ENCODE measurements at places on chromosomes 2 and 18.
A peak's percentile ranks its signal among the peaks of the same experiment; 100 is the strongest.

GRCh38 chr2:37090019-37090477 lies 5.7 kb downstream of the GPATCH11 start:
- H3K4me3 ChIP-seq: no peak overlapping the region
- no peak overlapping the region for H3K27ac ChIP-seq
- H3K4me1 ChIP-seq: no peaks in the 10 kb centered on the region
- DNase-seq: no peak
- no peaks in the 10 kb centered on the region for H3K27me3 ChIP-seq
- H3K36me3 ChIP-seq: peaks cover 13% of the 10 kb centered on the region

DNA sequence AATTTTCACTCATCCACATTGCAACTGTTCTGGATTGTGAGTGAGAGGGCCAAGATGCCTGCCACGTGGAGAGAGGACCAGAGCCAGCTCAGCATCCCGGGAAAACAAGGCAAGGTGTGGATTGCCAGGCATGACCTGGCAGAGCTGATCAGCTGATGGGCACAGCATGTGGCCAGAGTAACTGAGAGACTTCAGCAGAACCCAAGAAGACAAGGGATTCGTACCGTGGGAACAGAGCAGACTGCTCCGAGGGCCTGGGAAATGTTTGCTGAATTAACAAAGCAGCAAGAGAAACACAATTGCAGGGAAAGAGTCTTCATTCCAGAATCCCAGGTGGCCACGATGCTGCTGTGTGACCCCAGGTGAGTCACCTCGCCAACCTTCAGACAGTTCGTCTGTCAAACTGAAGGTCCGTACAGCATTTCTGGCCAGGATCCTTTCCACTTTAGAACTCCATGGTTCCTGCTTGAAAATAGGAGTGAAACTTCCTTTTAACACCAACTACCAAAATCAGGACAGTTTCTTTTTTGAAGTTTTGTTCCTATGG lies 26.3 kb upstream of the POMC start:
- no peak for DNase-seq
- no peak overlapping the region for H3K4me3 ChIP-seq
- H3K27ac ChIP-seq: no peak overlapping the region
- no peaks in the 10 kb centered on the region for H3K27me3 ChIP-seq

DNA sequence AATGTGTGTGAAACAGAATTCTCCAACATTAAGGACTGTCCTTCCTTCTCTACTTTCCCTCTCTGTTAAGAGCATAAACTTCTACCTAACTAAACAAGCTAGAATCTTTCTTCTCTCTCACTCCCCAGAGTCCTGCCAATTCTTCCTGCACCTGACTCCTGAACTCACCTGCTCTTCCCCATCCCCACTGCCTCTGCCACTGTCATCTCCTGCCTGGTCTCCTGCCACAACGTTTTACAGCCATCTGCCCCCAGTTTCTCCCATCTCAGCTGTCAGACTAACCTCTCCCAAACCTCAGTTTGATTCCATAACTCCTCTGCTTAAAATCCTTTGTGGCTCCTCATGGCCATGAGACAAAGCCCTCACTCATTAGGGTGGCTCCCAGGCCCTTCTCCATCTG lies 288.3 kb upstream of the FBXO11 start:
- H3K36me3 ChIP-seq: no peaks in the 10 kb centered on the region
- no peak for DNase-seq
- no peak overlapping the region for H3K4me3 ChIP-seq
- H3K27me3 ChIP-seq: no peaks in the 10 kb centered on the region

GRCh38 chr2:69007169-69007568 lies 5.8 kb upstream of the ANTXR1 start:
- no peak overlapping the region for H3K27ac ChIP-seq
- no peaks in the 10 kb centered on the region for H3K36me3 ChIP-seq
- H3K4me3 ChIP-seq: no peak overlapping the region
- peaks cover 5% of the 10 kb centered on the region for H3K4me1 ChIP-seq
- H3K27me3 ChIP-seq: peaks cover 9% of the 10 kb centered on the region
- no peak for DNase-seq

DNA sequence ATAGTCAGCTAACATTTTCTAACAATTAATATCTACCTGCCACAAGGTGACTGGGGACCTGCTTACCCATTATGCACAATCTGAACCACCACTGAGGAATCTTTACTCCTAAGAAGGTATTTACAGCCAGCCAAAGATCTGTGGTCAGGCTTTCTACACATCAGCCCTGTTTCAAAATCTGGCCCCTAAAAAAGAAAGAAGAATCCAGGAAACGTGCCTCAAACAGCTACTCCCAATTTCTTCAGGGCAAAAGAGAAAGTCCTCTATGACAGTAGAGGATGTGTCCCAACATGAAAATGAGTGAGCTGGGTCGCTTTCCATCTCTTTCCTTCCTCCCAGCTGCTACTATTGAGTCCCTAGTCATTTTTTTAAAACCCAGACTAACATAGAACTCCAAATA lies 79.5 kb downstream of the EPB41L3 start:
- H3K4me3 ChIP-seq: no peak overlapping the region
- H3K36me3 ChIP-seq: no peaks in the 10 kb centered on the region
- no peaks in the 10 kb centered on the region for H3K27me3 ChIP-seq
- H3K4me1 ChIP-seq: peaks cover 43% of the 10 kb centered on the region

DNA sequence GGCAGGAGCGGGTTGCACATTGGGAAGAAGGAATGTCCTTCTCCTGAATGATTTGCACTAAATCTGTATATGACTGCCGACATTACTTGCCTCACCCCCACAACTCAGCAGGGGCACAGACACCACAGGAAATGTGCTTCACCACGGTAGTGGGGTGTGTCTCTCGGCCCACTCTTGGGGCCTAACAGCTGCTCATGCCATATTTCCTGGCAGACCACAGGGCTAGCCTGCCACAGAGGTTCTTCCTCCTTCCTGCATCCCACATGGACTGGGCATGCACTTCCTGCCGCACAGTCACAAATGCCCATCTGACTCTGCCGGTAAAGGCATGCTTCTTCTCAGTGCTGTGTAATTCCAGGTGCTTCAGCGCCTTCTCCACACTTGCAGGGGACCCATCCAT lies 10.3 kb upstream of the PAPOLG start:
- H3K4me1 ChIP-seq: no peaks in the 10 kb centered on the region
- no peak overlapping the region for H3K4me3 ChIP-seq
- DNase-seq: no peak

DNA sequence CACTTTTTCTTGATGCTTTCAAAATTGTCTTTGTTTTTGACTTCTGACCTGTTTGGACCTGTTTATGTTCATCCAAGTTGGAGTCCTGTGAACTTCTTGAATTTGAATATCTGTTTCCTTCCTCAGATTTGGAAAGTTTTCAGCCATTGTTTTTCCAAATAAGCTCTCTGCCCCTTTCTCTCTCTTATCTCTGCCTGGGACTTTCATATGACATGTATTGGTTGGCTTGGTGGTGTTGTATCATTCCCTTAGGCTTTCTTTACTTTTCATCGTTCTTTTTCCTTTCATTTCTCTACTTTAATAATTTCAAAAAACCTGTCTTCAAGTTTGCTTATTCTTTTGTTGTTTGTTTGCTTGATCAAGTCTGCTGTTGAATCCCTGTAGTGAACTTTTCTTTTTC lies 60.1 kb upstream of the LDLRAD4 start:
- DNase-seq: no peak
- H3K4me3 ChIP-seq: no peak overlapping the region
- no peak overlapping the region for H3K27ac ChIP-seq
- peaks cover 4% of the 10 kb centered on the region for H3K27me3 ChIP-seq

GRCh38 chr18:56307354-56308170 lies 330.8 kb downstream of the TXNL1 start:
- H3K4me1 ChIP-seq: no peaks in the 10 kb centered on the region
- H3K27me3 ChIP-seq: no peaks in the 10 kb centered on the region
- no peaks in the 10 kb centered on the region for H3K36me3 ChIP-seq
- no peak for DNase-seq

DNA sequence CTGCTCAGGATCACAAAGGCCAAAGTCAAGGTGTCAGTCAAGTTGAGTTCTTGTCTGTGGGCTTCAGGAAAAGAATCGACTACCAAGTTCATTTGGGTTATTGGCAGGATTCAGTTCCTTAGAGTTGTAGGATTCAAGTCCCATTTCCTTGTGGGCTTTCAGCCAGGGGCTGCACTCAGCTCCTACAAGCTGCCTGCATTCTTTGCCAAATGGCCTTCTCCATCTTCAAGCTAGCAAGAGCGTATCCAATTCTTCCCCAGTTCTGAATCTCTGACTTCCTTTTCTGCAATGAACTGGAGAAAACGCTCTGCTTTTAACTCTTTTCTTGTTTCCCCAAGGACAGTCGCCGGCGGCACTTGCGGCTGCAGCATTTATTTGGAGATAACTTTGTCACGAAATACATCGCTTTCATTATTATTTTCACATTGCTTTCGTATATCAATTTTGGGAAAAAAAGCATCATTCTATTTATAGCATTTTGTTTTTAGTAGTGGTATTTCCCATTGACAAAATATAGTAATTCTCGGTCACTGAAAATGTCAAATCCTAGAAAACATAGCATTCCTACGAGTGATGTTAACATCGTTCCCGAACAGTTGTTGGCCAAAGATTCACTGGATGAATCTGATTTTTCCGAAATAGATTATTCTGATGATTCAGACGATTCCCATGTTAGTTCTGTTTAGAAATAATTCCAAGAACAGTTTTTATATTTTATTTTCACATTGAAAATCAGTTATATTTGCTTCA lies 59.6 kb upstream of the SERPINE2 start:
- H3K36me3 ChIP-seq: no peaks in the 10 kb centered on the region
- no peak for DNase-seq
- peaks cover 28% of the 10 kb centered on the region for H3K27me3 ChIP-seq
- no peaks in the 10 kb centered on the region for H3K4me1 ChIP-seq

DNA sequence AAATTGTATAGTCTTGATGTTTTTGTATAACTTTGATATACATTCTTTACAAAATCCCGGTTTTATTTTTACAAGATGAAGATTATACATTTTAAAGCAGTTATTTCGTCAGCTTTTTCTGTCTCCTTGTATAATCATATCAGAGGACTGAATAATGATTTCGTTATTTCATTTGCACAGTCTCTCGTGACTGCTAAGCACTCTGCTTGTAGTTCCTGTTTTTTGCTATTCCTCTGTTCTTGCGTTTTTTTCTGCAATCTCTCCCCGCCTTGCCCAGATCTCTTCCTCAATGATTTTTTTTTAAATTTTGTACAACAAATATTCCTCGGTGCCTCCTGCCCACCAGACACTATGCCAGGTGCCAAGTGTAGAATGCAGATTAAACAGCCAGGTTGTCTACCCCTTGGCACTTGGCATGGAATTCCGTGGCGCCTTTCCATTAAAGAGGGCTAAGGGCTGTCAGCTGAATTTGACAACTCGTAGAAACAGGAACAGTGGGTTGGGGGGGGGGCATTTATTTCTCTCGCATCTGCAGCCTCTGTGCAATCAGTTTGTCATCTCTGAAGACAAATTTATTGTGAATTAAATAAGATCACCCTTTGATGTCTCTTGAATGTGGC lies 69.6 kb downstream of the KLHL29 start:
- no peak overlapping the region for H3K4me3 ChIP-seq
- H3K27ac ChIP-seq: peak overlapping the region; percentile 45
- peaks cover 23% of the 10 kb centered on the region for H3K4me1 ChIP-seq
- no peak for DNase-seq
